ENCODE measurements at places on chromosomes 11 and 22.

DNA sequence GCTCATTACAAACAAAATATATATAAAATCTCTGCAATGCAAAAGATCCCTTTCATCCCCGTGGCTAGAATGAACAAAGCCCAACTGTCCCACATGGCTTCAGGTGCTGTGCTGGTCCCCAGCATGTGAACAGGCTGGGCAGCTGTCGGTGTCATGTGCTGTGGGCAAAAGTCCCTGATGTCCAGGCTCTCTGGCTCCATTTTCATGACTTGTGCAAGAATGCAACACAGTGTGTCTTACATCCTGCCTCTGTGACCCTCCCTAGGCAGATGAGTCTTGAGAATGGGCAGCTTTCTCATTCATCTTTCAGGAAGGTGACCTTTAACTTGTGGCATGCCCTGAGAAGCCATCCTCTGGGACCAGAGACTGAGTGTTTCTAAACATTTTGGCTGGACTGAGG is 14.5 kb downstream of the GUCD1 start:
- no peak for DNase-seq

DNA sequence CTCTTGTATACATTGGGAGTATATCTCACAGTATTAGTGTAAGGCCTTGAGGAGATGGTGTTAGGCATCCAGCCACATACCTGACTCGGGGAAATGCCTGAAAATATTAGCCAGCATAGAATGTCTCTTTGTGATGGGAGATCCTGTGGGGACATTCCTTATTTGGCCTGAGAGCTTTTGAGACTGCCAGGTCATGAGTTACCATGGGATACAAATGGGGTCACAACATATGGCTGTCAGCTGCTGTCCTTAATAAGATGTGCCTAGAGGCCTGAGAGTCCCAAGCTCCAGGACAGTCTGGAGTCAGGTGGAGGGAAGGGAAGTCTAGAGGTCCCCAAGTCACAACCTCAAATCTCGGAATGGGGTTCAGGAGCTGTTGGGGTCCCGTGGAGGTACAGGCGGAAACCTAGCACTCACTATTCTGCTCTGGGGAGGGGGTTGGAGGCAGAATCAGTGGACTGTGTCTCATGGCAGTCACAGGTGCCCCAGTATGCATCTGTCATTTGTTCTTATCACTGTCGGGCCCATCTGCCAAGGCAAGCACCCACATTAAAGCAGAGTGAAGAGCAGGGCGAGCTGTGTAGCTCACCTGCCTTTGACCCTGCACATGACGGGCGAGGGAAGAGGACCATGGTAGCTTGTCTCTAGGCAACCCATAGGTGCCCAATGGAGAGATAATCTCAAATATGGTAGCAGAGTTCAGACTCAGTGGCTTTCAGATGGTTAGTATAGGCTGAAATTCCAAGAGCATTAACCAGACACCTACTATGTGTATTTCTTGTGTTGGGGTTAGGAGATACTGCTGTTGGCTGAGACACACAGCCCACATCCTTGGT is 29.9 kb downstream of the KCNQ1OT1 start:
- no peak for DNase-seq

- DNase-seq: no peak
These were observed 11.8 kb downstream of the IL10RA start for GRCh38 chr11:117997823-117998579.

DNA sequence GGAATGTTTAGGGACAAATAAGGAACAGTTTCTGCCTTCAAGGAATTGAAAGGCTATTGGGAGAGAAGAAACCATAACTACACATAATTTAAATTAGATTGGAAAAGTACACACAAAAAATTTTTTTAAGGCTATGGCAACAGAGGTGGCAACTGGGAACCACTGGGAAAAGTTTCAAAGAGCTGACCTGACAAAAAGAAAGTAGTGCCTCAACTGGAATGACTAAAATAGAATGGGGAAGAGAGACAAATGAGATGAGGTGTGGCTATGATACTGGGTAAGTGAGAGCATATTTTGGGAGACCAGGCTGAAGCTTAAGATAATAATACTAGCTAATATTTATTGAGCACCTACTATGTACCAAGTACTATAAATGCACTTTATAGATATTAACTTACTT is 2.9 kb upstream of the AKIP1 start:
- no peak for DNase-seq

GRCh38 chr11:103035216-103035615 is 56.7 kb downstream of the DCUN1D5 start:
- DNase-seq: no peak

DNA sequence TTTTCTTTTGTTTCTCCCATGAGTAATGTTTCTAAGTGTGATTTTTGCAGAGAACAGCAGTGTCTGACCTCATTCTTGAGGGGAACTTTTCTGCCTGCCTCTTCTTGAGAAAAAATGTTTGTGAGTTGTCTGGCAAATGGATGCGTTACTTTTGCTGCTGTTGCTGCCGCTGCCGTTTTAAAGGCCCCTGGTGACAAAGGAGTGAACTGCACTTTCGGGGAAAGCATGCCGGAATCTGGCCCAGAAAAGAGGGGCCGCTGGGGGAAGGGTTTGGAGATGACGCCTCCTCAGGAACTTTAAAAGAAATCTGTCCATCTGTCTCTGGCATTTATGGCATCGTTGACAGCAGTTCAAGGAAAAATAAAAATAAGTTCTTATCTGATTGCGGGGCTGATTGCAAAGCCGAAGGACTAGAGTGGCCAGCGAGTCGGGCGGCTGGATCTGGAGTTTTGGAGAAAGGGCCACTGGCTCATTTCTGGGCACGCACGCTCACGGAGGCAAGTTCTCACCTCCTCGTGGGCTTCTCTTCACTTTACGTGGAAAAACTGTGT is 16.5 kb downstream of the ZBTB16 start:
- DNase-seq: peak; percentile 29

DNA sequence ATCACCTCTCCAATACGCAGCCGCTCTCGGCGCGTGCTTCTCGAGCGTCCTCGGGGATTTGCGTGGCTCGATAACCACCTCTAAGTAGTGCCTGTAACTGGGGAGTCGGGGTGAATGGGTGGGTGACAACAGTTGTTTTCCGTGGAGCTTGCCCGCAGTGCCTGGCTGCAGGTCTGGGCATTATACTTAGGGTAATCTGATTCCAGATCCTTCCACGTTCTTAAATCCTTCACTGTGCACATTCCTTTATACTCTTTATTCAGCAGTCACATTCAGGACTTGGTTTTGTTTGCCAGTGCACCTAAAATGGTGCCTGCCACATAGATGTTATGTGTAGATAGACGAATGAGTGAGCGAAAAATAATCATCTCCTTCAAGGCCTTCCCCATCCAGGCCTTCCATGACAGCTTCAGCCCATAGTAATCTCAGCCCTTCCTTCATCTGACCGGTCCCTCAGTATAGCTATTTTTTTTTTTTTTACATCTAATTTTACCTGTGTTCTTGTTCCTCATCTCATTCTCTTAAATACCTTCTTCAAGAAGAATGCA is 602 bp downstream of the NAT10 start:
- no peak for DNase-seq

- DNase-seq: no peak
These were observed 84.2 kb downstream of the CCDC83 start for GRCh38 chr11:85939099-85940015.

- no peak for DNase-seq
These were observed 54.6 kb downstream of the GAB4 start for GRCh38 chr22:16953206-16954059.

- DNase-seq: no peak
These were observed 140.6 kb upstream of the CADM1 start for GRCh38 chr11:115644856-115645255.

GRCh38 chr11:67507242-67507863 is 609 bp downstream of the CDK2AP2 start:
- no peak for DNase-seq

DNA sequence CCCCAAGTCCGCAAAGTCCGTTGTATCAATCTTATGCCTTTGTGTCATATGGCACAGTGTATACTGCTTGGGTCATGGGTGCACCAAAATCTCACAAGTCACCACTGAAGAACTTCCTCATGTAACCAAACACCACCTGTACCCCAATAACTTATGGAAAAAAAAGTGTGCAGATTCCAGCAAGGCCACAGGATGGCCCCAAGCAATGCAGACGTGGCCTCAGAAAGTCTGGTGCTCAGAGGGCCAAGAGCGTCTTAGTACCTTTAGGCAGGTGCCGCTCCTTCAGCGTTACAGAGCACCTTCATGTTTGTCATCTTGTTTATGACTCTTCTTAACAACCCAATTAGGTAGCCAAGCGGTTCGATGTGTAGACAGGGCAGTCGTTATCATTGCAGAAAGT is 65.3 kb downstream of the PRDM11 start:
- no peak for DNase-seq

- no peak for DNase-seq
These were observed 97.9 kb downstream of the PDHX start for GRCh38 chr11:35014346-35014745.

DNA sequence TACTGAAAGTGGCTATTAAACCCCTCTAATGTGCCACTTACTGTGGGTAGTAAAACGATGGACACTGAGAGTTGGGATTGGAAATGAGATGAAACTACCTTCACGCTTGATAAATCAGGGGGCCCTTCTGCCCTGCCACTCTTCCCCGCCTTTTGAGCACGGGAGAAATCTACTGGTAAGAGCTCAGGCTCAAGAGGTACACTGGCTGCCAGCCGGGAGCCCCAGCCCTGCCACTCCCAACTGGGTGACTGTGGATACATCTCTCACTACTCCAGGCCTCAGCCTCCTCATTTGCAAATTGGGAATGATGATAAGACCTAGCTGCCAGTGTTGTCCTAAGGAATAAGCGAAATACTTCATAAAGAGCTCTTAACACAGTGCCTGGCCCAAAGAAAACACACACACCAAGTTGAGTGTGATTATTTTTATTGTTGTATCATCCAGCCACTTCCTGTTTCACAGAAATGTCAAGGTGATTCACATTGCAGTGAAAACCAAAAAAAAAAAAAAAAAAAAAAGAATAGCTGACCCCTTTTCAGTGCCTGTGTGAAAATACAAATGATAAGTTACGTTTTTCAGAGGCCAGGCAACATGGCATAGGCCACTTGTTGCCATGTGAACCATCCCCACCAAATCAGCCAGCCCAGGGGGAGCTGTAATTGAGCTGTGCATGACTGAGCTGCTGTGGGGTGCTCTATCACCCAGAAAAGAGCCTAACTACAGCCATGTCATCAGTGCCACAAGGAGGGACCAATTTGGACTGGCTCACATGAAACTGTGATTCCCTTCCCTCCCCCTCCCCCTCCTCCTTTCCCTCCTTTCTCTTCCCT is 4.4 kb upstream of the ZNRD2 start:
- no peak for DNase-seq

DNA sequence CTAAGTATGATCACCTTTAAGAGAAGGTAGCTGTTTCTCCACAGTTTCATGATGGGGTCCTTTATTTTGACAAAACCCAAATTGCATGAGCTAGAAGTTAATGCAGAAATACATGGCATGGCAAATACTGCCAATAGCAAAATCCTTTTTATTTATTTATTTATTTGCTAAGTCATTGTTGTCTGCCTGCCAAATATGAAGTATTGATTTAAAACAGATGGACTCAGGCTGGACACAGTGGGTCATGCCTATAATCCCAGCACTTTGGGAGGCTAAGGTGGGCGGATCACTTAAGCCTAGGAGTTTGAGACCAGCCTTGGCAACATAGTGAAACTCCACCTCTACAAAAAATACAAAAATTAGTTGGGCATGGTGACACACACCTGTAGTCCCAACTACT is 52.4 kb downstream of the LARGE2 start:
- no peak for DNase-seq

DNA sequence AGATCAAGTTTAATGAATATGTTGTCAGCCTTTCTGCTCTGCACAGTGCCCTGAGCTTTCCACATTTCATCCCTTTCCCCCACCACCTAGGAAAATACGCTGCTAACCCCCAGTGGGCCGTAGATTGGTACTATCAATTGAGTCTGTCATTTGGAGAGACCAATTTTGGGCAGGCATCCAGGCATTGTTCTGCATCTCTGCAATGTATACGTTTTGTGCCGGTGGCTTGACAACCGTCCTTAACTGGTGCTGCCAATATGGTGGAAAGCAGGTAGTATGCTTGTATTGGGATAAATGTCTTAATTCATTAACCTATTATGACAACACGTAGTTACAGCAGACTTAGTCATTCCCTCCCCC is 1.3 kb downstream of the ELMOD1 start:
- no peak for DNase-seq

DNA sequence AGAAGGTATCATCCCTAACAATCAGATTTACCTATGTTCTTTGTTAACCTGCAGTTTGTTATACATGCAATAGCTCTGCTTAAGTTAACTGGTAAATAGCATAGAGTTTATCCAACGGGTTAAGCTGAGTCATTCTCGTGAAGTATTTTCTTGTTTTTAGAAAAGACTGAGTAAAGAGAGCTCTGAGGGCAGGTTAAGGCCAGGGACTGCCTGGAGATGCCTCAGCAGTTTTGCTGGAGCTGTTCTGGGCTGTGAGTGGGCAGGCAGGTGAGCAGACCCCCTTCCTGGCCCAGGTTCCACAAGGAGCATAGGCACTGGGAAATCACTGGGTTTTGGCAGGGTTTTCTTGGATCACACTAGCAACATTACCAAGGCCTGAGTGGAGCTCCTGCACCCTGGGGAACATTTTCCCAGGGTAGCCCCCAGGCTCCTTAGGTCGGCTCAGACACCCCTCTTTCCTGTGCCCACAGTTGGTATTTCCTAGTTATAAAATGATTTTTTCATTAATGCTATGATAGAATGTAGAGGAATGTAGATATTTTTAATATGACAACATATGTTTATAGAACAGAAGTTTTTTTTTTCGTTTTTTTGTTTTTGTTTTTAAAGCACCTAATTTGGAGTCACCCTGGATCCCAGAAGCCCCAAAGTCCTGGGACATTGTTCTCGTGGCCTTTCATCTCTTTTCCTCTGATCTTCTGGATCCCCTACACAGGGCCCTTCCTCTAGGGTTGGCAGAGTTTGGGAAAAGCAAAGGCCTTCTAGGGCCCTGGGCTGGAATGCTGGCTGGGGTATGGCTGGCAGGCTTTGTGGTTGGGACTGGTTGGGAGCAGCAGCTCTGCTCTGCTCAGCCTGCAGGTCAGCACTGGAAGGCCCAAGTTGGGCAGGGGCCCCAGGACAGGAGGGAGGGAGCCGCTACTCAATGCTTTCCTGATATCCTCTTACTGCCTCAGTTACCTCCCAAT is 26.7 kb downstream of the IRAG1 start:
- no peak for DNase-seq

DNA sequence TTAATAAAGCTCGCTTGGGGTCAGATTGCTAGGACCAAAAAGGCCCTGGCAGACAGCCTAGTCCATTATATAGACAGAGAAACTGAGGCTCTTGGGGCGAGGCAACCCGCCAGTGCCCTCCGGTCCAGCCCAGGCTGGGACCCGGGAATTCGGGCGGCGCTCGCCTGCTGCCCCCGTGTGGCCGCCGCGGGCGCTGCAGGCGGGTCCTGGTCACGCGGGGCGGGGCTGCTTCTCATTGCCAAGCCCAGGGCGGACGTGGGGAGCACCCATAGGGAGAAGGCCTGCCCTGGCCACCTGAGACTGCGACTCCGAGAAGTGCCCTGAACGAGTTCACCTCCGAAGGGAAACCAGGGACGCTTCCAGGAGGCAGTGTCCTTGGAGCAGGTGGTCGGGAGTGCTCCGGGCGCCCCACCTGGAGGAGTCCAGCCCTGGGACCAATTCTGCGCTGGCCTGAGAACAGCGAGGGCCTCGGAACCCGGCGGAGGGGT is 36.0 kb upstream of the CSNK1E start:
- peak; percentile 10 for DNase-seq

- DNase-seq: no peak
These were observed 2.8 kb upstream of the ROBO4 start for GRCh38 chr11:124900464-124900863.

- no peak for DNase-seq
These were observed 25.3 kb downstream of the CUL5 start for GRCh38 chr11:108034034-108034433.

- no peak for DNase-seq
These were observed 8.9 kb downstream of the ALX4 start for GRCh38 chr11:44300844-44301563.

GRCh38 chr11:95904009-95904650 is 19.8 kb downstream of the MTMR2 start:
- DNase-seq: no peak

Data from KG1 (cell line).